ENCODE measurements at places on chromosomes 1 and 21.
A peak's percentile ranks its signal among the peaks of the same experiment; 100 is the strongest.

- no peak for DNase-seq
Measured at GRCh38 chr1:150388241-150388640, 24.3 kb downstream of the RPRD2 start.

DNA sequence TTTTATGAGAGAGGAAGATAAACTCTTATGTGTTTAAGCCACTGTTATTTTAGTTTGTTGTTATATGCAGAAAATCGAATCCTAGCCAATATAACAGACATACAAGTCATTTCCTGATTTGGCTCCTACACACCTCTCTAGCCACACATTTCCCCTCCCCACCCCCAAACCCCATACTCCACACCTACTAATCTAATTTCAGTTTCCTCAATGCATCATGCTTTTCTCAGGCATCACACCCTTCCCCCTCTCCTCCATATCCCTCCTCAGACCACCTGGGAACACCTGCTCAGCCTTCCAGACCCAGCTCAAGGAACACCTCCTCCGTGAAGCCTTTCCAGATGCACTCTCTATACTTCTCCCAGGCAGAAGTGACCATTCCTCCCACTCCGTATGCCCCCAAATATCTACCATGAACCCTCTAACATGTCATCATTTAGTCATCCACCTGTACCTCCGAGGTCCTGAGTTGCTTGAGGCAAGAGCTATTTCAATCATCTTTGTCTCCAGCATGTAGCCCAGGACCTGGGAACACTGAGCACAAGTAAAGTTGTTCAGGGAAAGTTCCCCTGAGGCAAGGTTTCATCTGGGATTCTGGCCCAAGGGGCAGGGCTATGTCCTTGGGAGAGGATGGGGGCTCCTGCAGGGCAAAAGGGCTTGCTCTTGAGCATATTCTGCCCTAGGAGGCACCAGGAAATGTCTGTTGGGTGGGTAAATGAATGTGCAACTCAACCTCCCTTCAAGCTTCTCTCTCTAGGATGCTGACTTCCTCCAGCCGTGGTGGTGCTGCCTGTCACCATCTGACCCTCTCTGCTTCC, 126.8 kb downstream of the HIVEP3 start:
- no peak for DNase-seq

GRCh38 chr1:3670823-3671265, 18.5 kb downstream of the TP73 start:
- DNase-seq, result peak; percentile 0

- peak; percentile 96 for DNase-seq
Measured at GRCh38 chr1:110209715-110210603, at the start of gene KCNC4. Gene KCNC4 (plus strand): TSS chr1:110210314. CDS start chr1:110211500, 1,186 bp downstream.

GRCh38 chr1:118989878-118990378, 1.8 kb upstream of the TBX15 start:
- DNase-seq, result no peak

DNA sequence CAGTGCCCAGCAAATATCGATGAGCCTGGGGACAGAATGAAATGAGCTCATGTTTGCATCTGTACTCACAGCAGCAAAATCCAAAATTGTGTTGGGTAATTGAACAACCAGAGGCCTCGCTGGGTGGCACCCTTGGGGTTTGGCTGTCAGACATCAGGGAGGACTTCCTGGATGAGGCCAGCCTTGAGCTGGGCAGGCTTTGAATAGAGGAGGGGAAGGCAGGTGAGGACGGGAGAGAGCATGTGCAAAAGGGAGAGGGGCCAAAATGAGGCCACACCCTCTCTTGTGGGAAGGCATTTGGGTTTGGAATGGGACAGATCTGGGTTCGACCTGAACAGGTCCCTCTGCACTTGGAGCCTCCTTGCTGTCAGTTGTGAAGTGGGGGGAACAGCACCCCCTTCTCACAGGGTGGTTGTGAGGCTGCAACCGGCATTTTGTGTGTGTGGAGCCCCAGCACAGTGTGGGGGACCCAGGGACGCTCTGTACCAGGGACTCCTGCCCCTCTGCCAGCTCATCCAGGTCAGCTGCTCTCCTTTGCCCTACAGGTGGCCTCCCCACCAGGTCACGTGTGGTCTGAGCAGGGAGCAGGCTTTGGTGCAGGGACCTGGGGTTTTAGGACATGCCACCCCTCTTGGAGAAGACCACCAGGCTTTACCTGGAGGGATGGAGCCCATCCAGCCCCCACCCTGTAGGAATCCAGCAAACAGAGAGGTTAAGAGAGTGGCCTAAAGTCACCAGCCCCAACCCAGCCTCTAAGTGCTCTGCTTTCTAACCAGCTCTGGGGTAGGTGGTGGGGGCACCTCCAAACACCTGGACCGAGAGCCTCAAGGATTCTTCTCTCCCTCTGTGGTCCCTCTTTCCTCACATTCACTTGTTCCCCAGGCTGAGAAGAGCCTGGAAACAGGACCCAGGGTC, 521.8 kb downstream of the PTPRU start:
- no peak for DNase-seq

DNA sequence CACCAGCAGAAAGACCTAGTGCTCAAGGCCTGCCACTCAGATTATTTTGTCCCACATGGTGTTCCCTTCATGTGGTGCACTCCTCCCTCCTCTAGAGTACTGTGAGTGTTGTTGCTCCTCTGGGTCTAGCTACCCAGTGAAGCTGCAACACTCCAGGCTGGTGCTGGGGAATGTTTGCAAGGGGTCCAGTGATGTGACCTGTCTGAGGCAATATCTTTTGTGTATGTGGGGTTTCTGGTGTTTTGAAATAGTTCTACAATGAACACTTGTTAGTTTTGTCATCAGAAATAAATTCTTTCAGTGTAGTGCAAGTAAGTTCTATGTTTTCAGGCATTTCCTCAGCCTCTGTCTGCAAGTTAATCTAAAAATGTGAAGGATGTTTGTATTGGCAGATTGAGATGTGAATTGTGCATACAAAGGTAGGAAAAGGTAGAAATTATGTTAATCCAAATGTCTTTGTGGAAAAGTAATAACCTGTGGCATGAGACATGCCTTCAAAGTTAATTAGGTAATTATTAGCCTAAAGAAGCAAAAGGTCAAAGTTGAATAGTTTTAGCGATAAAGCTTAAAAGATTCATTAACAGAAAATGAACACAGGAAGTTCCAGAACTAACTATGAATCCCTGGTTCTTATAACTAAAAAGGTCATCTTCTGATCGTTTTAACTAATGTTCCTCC, 616.8 kb downstream of the LTN1 start:
- DNase-seq, result no peak

GRCh38 chr21:17476006-17476405, 36.8 kb upstream of the CXADR start:
- DNase-seq, result no peak

DNA sequence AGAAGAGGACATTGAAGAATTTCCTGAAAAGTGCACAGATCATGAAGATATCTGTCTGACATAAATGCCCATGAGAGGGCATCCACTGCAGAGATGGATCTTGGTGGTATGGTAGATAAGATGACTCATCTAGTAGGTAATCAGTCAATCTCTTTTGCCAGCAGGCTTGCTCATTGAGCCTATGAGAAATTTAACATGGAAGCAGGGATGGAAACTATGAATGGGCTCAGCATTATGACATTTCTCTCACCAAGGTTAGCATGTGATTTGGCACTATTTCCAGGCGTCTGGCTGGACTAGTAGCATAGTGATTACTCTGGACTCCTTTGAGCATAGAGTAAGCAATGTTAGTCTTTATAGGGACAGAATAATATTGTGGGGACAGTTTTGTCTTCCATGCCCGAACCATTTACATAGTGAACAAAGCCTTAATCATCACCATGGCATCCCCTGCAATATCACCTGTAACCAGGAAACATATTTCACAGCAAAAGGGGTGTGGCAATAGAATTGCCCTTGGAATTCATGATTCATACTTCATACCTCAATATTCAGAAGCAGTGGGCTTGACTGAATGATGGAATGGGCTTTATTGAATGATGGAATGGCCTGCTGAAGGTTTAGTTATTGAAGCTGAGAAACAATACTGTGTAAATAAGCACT, 7.3 kb downstream of the OR2C3 start:
- no peak for DNase-seq

- no peak for DNase-seq
Measured at GRCh38 chr1:63626222-63626621, 33.0 kb downstream of the PGM1 start.

GRCh38 chr21:36156815-36157670, at the start of gene DOP1B:
Gene DOP1B (plus strand): TSS chr21:36156824. CDS start chr21:36164734, 7,910 bp downstream.
- peak; percentile 53 for DNase-seq

GRCh38 chr1:39729030-39729429, 9.7 kb upstream of the PPIE start:
- DNase-seq, result no peak

DNA sequence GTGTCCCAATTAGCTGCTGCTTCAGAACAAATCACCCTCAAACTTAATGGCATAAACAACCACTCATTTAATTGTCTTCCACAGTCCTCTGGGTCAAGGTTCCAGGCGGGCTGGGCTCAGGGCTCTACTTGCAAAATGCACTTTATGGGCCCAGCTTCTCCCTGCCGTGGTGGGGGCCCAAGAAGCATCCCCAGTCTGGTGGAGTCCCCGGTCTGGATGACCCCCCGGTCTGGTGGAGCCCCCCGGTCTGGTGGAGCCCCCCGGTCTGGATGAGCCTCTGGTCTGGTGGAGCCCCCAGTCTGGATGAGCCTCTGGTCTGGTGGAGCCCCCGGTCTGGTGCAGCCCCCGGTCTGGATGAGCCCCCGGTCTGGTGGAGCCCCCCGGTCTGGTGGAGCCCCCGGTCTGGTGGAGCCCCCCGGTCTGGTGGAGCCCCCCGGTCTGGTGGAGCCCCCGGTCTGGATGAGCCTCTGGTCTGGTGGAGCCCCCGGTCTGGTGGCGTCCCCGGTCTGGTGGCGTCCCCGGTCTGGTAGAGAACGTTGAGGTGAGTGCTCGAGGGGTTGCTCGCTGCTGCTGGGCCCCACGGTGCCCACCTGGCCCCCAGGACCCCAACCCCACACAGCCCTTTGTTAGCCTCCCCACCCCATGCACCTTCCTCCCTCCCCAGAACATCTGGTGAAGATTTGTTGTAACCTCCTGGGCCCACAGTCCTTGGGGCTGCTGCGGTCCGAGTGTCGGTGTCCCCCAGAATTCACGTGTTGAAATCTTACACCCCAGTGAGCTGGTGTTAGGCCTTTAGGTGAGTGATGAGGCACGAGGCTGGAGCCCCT, 33.8 kb downstream of the POFUT2 start:
- DNase-seq, result no peak

DNA sequence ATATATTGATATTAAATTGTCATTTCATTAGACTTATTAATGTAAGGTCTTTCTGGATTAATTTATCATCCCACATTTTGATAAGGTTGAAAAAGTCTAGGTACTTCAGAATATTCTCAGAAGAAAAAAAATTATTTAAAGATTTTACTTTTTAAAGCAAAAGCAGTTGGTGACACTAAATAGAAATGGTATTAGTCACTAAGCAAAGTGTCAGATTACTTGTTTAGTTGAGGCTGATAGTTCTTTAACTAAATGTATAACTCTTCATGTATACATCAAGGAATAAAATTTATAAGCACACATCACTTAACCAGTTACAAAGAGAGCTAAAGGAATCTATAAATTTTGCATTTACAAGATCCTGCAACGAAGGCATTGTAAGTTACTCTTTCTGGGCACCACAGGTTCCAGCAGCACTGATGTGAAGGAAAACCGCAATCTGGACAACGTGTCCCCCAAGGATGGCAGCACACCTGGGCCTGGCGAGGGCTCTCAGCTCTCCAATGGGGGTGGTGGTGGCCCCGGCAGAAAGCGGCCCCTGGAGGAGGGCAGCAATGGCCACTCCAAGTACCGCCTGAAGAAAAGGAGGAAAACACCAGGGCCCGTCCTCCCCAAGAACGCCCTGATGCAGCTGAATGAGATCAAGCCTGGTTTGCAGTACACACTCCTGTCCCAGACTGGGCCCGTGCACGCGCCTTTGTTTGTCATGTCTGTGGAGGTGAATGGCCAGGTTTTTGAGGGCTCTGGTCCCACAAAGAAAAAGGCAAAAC, 101.1 kb downstream of the ADARB1 start:
- DNase-seq, result no peak

DNA sequence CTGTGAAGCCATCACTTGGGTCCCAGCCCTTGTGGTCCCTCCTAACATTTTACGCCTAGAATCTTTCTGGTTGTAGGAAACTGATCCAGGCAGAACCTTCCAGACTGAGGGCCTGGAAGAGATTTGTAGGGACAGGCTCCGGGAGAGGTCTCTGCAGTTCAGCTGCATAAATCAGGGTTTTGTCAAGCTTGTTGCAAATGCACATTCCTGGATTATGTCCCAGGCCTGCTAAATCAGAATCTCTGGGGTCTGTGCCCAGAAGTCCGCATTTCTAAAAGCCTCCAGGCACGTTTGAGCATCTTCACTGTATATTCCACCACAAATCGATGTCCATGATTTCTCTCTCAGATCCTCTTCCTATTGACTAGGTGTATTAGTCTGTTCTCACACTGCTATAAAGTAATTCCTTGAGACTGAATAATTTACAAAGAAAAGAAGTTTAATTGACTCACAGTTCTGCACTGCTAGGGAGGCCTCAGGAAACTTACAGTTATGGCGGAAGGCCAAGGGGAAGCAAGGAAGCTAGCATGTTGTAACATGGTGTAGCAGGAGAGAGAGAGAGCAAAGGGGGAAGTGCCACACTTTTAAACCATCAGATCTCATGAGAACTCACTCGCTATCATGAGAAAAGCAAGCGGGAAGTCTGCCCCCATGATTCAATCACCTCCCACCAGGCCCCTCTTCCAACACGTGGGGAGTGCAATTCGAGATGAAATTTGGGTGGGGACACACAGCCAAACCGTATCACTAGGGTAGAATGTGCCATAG, 1.2 kb upstream of the FHAD1 start:
- DNase-seq, result peak; percentile 45

DNA sequence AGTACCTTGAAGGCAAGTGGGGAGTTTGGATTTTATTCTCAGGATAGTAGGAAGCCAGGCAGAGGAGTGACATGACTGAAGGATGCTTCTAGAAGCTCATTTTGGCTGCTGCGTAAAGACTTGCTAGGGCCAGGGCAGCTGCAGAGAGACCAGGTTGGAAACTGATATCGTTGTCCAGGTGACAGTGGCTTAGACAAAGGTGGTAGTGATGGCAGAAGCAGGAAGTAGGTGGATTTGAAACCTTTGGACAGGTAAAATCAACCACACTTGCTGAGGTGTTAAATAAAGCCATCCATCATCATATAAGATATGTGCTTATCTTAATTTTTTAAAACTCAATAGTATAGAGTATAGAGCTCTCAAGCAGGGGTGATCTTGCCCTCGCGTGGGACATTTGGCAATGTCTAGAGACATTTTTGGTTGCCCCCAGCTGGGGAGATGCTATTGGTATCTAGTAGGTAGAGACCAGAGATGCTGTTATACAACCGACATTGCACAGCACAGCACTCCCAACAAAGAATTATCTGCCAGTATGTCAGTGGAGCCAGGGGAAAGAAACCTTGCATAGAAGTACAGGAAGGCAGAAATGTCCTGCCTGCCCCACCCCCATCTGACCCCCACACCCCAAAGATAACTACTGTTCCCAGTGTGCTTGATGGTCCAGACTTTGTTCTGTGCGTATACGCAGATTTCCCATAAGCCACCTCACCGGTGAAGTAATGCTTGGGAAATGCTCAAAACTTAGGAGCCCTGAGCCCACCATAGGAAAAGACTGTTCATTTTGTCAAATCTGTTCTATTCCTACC, 31.1 kb downstream of the TMEM51 start:
- DNase-seq, result no peak
